Putamen (tissue), 1 donor: ENCODE measurements at places on chromosomes 11 and 22.

- no peak for DNase-seq
These were observed 37.2 kb downstream of the FAM83F start for GRCh38 chr22:40031766-40032470.

DNA sequence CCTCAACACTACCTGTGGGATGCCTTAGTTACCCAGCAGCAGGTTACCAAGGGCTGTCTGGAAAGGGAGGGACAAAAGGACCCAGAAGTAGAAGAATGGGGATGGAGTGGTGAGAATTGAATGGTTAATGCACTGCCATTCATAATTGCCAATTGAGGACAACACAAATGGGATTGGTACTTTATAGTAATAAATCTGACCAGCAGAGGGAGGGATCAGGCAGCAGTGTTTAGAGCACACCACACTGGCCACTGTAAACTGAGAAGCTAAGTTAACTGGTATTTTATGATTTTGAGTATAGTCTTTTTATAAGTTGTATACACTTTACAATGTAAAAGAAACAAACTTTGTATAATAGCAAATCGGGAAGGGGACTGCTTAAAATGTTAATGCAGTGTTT, 10.7 kb downstream of the TBRG1 start:
- no peak for DNase-seq

GRCh38 chr11:57071829-57072228, 83.1 kb downstream of the OR5AK2 start:
- no peak for DNase-seq

DNA sequence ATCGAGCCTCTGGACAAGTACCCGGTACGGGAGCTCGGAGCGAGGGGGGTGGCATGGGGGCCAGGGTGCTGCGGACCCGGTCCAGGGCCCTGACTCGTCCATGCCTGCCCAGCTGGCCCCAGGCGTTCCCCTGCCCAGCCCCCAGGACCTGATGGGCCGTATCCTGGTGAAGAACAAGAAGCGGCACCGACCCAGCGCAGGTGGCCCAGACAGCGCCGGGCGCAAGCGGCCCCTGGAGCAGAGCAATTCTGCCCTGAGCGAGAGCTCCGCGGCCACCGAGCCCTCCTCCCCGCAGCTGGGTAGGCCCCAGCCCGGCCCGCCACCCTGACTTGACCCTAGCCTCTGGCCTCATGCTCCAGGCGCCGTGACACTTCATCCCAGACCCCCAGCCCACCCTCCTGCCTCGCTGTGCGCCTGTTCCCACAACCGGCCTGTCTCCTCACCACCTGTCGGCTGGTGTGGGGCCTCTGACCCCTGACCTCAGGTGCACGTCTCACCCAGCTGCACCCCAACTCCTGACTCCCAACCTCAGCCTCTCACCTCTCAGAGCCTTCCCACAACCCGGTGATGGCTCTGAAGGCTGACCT, 7.7 kb downstream of the PLCB3 start:
- no peak for DNase-seq

DNA sequence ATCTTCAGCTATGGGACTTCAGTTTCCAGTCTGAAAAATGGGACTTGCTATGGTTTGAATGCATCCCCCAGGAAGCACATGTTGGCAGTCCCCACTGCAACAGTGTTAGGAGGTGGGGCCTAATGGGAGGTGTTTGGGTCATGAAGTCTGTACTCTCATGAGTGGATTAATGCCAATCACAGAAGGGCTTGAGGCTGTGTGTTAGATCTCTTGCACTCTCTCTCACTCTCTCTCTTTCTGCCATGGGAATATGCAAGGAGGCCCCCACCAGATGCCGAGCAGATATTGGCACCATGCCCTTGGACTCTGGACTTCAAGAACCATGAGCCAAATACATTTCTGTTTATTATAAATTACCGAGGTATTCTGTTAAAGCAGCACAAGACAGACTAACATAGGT, 7.8 kb upstream of the AP1B1 start:
- DNase-seq = no peak

GRCh38 chr22:27413702-27414101, 387.9 kb downstream of the MN1 start:
- DNase-seq = no peak

DNA sequence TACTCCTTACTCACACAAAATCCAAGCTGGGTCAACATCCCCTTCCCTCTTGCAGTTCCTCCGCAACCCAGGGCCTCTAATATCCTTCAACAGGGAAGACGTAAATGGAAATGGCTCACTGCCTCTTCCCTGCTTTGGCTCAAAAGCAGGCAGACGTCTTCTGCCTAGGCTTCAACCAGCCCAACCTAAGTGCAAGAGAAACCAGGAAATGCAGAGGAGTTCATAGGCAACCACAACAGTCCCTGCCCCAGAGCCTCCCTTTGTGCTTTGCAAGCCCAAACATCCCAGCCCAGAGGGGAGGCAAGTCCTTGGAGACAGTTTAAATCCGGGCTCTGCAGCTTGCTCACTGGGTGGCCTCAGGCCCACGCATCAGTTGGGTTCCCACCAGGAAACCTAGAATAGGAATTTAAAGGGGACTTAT, 33.3 kb downstream of the CD6 start:
- DNase-seq = no peak

GRCh38 chr11:74397501-74398243, 561 bp downstream of the PGM2L1 start:
- DNase-seq = no peak

GRCh38 chr11:126310992-126311310, 7.1 kb downstream of the DCPS start:
- no peak for DNase-seq

DNA sequence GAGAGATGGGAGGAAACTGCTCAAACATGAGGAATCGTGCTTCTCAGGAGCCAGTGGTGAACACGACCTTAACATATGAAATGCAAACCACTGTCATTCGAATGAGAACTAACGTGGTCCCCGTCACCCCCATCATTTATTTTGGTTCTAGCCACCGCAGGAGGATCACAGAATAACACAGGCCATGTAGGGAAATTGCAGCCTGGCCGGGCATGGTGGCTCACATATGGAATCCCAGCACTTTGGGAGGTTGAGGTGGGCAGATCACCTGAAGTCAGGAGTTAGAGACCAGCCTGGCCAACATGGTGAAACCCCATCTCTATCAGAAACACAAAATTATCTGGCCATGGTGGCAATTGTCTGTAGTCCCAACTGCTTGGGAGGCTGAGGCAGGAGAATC, 27.1 kb downstream of the KRTAP5-5 start:
- DNase-seq = no peak

GRCh38 chr22:19957445-19957844, 15.8 kb upstream of the TXNRD2 start:
- DNase-seq = no peak

DNA sequence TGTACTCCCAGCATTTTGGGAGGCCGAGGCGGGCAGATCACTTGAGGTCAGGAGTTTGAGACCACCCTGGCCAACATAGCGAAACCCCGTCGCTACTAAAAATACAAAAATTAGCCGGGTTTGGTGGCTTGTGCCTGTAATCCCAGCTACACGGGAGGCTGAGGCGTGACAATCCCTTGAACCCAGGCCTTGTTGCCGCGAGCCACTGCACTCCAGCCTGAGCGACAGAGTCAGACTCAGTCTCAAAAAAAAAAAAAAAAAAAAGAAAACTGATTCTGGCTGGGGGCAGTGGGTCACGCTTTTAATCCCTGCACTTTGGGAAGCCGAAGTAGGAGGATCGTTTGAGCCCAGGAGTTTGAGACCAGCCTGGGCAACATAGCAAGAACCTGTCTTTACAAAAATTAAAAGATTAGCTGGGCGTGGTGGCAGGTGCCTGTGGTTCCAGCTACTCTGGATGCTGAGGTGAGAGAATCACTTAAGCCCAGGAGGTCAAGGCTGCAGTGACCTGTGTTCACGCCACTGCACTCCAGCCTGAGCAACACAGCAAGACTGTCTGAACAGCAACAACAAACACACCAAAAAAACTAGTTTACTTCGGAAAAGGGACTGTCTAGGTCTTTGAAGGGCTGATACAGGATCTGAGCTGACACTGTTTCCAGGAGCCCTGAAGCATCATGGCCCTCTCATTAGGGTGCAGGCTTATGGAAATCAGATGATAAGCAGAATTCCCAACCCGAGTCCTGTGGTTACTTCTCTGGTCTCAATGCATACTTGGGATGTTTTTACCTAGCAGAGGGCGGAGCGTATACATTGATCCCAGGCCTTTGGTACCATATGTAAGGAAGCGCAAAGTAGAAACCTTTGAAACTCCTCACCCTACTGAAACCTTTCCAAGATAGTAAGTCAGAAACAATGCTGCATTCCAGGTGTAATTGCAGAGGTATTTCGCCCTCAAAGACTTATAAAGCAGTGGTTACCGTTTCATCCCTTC, 1.8 kb upstream of the CHKB start:
- DNase-seq = no peak

DNA sequence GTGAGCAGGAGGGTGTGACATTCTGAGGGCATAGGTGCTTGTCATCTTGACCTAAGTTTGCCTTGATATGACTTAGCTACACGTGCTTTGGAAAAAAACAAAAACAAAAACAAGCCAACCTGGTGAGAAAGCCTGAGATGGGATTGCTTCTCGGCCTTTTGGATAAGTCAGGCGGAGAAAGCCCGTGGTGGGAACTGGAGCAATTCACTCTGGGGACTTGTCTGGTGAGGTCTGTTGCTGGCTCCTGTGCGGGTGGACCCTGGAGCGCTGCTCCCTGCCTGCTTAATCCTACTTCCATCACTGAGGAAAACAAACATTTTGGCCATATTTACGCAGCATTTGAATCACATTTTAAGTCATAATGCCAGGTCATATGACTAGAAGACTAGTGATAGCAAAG, 100.3 kb downstream of the SNX19 start:
- no peak for DNase-seq

- no peak for DNase-seq
These were observed 40.0 kb downstream of the RNF141 start for GRCh38 chr11:10500757-10501684.

- DNase-seq = no peak
These were observed 39.2 kb downstream of the SIK2 start for GRCh38 chr11:111641339-111642015.

GRCh38 chr11:67252831-67253239, 13.4 kb upstream of the GRK2 start:
- DNase-seq = no peak

GRCh38 chr11:33317662-33318061, 60.5 kb downstream of the HIPK3 start:
- no peak for DNase-seq

DNA sequence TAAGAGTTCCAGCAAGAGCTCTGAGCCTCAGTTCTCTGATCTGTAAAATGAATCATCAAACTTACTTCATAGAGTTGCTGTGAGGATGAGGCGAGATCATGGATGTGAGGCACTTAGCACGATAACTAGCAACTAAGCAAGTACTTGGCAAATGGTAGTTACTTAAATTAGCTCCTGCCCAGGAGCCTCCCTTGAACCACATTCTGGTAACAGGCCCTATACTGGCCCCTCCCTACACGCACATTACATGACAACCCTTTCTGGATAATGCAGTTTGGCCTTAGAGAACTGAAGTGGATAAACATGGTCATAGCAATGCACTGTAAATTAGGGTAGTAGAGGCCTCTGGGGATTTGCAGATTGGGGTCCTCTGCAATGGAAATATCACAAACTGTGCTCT, 187.4 kb upstream of the NARS2 start:
- DNase-seq = no peak

DNA sequence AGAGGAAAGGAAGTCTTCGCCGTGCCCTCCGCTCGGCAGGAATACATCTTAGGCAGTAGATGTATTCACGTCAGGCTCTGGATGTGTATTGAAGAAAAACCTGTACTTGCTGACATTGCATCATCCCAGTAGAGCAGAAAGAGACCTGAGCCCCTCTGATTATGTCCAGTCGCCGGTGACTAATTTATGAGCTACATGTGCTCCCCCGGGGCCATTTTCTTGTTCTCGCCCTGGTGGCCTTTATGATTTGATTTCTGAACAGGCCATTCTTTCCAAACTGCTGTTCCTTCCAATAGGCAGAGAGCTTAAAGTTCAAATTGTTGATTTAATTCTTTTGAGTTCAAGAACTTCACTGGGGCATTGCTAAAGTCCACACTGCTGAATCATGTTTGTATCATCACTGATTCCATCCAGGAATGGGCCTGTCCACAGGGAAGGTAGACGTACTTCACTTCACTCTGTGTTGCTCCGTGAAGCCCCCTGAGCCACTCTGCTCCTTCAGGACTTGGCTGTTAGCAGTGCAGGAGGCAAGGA, 137.3 kb upstream of the RASSF10 start:
- no peak for DNase-seq

DNA sequence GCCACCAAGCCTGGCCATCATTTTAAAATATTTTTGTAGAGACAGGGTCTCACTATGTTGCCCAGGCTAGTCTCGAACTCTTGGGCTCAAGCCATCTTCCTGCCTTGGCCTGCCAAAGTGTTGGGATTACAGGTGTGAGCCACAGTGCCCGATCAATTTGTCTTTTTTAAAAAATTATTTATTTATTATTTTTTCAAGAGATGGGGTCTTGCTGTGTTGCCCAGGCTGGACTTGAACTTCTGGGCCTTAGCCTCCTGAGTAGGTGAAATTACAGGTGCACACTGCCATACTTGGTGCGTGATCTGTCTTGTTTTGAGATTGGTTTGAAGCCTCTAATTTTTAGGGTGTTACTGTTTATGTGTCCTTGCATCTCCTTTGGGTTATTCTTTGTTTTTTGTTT, 10.2 kb downstream of the CABIN1 start:
- DNase-seq = no peak

DNA sequence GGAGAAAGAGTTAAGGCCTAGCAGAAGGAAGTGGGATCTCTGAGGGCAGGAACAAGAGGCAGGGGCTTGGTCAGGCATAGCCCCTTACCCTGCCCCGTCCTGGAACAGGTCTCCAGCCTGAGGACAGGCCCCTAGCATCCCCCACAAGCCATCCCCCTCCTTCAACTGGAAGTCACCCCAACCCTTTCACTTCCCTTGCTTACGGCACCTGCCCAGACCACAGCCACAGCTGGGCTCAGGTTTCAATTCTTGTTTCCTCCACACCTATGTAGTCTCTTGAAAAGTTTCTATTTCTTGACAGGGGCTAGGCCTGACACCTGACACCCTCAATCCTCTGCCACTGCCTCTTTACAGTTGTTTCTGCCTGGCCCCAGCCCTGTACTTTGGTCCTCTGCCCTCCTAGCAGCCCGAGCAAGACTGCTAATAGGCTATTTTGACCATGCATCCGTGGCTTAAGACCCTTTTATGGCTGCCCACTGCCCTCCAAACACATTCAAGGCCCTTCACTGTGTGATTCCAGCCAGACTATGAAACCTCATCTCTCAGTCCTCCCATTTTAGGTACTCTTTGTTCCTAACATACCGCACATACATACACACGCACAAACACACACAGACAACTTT, 10.9 kb upstream of the FCHSD2 start:
- DNase-seq = no peak
